LHCN-M2 (cell line): ENCODE measurements at places on chromosomes 11 and 22.

GRCh38 chr22:39954584-39955055 lies 5.6 kb upstream of the TMA7B start:
- DNase-seq = peak; percentile 33

GRCh38 chr11:837189-837989 lies 4.6 kb downstream of the CD151 start:
- no peak for DNase-seq

- no peak for DNase-seq
Observed at GRCh38 chr22:25402160-25402500, 162.3 kb upstream of the GRK3 start.

DNA sequence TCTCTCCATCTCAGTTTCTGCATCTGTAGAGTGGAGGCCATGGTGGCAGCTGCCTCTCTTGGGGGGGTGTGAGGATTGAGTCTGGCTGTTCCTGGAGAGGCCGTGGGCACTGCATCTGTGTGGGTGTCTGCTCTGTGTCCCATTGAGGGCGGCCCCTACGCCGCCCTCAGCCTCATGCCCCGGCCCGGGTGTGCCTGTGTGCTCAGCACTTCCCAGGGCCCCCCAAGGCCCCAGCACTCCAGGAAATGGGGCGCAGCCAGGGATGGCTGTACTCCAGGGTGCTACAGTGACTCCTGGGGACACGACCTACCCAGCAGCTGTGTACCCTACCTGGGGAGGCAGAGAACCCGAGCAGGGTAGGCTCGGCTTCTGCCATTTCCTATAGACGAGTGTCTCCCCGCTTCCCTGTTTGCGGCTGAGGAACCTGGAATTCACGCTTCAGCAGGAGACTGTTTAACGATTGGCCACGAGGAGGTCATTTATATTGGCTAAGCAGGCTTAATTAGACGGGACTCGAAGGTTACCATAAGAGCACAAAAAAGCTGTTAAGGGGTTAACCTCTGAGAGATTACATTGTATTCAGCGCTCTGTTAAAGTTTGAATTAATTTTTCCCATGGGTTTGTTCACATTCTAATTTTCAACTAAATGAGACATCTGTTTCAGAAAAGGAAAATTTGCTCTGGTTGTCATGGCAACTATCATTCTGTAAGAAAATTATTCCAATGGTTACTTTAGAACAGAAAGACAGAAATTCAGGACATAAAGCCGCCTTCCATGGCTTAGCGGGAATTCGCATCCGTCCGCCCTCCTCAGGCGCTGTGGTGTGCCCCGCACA lies 76.4 kb downstream of the MPPED1 start:
- no peak for DNase-seq

DNA sequence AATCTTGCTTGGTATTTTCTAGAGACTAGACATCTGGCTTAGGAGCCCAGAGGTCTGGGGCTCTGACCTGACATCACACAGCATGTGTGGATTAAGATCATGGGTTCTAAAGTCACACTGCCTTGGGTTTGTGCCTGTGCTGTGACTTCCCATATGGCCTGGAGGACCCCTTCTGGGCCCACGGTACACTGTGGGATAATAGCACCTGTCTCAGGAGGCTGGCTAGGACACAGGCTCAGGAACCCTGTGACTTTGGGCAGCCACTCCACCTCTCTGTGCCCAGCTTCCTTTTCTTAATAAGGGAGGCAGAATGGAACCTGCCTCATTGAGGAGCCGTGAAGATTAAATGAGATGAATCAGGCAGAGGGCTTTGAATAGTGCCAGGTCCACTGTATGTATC lies 99.2 kb upstream of the B3GAT1 start:
- DNase-seq = no peak

DNA sequence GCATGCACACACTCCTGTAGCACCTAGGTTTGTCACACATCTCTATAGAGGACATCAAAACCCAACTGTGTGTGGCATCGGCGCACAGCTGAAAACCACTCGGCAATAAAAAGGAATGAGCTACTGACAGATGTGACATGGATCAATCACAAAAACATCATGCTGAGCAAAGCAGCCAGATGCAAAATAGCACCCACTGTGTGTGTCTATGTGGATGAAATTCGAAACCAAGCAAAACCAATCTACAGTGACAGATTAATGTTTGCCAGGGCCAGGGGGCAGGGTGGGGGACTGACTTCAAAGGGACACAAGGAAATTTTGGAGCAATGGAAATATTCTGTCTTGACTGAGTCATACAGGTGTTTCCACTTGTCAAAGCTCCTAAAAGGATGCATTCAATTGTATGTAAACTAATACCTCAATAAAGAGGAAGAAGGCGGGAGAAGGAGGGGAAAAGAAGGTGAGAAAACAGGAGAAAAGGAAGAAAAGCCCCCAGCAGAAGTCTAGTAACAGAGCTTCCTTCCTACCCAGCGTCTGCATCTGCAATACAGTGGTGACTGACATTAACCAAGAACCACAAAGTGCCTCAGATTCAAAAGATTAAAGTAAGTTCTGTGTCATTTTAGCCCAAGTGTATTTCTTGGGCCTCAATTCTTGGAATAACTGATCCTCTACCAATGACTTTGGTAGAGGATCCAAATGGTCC lies 49.8 kb downstream of the PACSIN2 start:
- DNase-seq = no peak

- DNase-seq = no peak
Observed at GRCh38 chr22:47158457-47158856, 396.0 kb downstream of the TBC1D22A start.

DNA sequence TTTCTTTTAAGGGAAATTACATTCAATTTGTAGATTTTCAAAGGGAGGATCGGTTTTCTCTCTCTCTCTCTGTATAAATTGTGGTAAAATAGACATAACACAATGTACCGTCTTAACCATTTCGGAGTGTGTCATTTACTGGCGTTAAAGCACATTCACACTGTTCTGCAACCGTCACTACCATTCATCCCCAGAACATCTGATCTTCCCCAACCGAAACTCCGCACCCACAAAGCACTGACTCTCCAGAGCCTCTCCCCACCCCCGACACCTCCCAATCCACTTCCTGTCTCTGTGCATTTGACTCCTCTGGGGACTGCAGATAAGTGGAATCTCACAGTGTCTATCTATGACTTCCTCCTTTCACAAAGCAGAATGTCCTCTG lies 15.9 kb upstream of the GRAMD4 start:
- DNase-seq = no peak

- DNase-seq = peak; percentile 86
Observed at GRCh38 chr11:110565357-110566336, 135.9 kb downstream of the FDX1 start.

GRCh38 chr11:85517272-85517671 lies 109.9 kb downstream of the DLG2 start:
- DNase-seq = no peak

DNA sequence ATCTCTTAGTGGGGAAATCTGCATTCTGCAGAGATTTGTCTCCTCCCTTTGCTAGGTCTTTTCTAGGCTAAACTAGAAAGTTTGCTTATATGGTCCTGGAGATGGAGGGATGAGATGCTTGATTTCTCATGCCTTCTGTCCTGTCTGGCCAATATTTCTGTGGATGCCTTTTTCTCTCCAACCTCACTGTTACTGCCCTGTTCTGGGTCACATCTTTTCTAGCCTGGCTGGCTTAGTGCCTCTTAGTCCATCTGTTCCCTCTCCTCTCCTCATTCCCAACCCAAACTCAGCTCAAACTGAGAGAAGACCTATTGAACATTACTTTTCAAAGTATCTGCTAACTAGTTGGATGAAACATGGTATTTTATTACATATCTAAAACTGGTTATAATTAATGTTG lies 62.0 kb downstream of the RRM1 start:
- DNase-seq = no peak

- DNase-seq = no peak
Observed at GRCh38 chr11:79374727-79375126, 66.1 kb downstream of the TENM4 start.

DNA sequence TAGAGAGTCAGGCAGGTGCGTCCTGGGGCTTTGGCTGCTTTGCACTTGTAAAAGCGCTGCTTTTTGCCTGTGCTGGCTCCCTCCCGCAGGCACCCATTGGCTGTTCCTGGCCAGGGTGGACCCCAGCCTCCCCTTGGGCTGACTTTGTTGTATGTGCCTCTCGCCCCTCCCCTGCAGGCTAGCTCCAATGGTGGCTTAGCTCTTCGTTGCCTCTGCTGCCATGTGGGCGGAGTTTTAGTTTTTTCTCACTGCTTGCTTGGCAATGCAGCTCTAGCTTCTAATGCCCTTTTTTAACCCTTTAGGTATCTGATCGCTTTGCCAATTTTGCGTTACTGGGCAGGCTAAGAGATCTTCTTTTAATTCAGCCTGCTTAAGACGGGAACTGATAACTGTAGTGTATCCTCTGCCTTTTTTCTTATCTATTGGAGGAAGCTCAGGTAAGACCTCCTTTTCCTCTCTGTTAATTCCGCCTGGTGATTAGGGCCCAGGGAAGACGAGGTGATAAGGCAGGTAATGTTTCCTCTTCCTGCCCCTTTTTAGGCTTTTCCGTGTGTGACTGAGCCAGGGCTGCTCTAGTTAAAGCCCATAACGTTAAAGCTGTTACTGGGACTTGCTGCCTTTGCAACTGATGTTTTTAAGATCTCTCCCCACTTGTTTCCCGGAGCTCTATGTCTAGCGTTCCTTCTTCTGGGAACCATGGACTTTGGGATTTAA lies 11.7 kb upstream of the GLYATL1 start:
- no peak for DNase-seq

GRCh38 chr22:24188705-24189248 lies 7.5 kb downstream of the SUSD2 start:
- no peak for DNase-seq

GRCh38 chr22:35966314-35967045 lies 62.1 kb downstream of the RBFOX2 start:
- peak; percentile 31 for DNase-seq
